ENCODE measurements at places on chromosomes 16 and 17.

DNA sequence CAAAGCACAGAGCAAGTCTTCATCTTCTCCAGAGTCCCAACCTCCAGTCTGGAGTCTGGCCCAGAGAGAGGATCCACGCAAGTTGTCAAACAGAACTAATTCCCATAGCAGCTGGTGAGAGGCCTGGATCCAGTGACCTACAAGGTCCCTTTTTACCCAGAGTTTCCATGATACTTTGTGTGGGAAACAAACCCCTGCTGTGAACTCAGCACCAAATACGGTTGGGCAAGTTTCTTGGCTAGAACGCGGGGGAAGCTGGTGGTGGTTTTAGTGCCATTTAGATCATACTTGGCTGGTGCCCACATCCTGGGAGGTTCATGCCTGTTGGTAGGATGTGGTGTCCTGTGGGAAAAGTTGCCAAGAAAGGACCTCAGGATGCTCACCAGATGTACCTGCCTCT is 18.1 kb downstream of the TMC7 start:
- DNase-seq = no peak

- no peak for DNase-seq
Observed at GRCh38 chr17:8292639-8293395, 2.4 kb downstream of the SLC25A35 start.

DNA sequence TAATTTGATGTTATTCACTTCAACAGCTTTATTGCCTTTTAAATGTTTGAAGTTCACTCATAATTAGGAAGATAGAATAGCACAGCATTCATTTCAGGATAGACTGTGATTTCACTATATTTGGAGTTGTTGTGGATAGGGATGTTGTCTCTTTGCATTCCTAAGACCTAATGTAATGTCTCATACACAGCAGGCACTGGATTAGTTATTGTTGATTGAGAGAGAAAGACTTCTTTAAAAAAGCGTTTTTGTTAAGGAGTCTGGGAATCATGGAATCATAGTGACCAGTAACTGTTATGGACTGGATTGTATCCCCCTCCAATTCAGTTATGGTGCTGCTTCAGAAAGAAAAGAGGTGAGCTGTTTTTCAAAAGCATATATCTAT is 122.0 kb downstream of the USP22 start:
- no peak for DNase-seq

DNA sequence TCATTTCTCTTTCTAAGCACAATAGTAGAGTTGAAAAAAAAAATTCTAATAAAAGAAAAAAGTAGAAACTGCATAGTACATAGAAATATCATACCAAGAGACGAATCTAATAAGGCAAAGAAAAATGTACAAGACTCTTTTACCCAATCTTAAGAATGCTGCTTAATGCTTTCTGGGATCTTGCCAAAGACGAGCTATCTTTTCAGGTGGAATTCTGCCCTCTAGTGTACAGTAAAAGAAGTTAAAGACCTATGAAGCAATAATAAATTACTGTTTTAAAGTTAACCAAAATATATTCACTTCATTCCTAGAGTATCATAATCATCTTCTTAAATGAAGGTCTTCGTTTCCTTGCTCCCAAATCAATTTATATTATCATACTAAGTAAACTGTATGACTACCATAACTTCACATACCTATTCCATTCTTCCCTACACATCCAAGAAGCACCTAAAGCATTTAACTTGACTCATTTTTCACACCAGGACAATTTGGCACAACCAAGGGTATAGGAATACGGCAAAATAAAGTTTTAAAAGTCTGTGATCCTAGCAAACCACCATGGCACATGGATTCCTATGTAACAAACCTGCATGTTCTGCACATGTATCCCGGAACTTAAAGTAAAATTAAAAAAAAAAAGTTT is 47.7 kb downstream of the CFDP1 start:
- no peak for DNase-seq

DNA sequence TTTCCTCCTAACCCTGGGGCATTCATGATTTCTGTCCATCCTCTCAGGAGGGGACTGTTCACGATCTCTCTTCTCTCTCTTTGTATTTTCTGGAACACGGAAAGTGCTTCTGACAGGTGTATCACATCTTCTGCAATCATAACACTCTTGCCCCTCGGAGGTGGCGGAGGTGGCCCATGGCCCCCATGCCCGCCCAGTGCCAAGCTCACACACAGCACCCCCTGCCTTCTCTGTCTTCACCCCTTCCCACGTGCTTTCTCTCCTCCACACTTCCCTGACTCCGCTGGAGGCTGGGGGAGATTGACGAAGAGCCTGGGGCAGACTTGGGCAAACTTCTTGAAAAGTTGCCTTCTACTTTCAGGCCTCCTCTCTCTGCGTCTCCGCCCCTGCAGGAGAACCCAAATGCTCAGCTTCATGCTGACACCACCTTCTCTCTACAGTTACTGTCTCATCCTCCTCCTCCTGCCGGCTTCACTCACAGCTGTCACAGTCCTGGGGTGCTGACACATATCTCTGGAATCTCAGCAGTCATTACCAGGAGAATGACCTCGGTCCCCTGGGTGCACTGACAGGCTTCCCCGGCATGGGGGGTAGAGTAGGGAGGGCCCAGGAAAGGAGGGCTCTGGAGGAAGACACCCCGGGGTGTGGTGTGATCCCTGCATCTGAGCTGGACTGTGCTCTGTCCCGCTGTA is 127.1 kb downstream of the ENGASE start:
- DNase-seq = no peak

DNA sequence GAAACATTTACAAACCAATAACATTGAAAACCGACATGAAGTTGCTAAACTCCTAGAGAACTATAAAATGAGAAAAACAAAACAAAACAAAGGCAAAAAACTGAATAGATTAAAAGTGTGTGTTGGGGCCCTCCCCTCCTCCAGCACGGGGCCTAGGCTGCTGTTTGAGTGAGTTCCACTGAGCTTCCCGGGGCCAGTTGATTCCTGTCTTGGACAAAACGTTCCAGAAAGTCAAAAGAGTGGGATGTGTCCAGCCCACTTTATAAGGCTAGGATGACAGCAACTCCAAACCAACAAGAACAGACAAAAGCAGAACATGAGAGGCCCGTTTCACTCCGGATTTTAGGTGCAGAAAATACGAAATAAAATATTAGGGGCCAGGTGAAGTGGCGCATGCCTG is 11.6 kb upstream of the CSNK1D start:
- DNase-seq = no peak

- DNase-seq = no peak
Observed at GRCh38 chr16:29744541-29745101, 1.2 kb downstream of the C16orf54 start.

GRCh38 chr16:88065747-88066142 is 114.5 kb downstream of the BANP start:
- no peak for DNase-seq

- no peak for DNase-seq
Observed at GRCh38 chr17:44878627-44879221, 20.5 kb downstream of the EFTUD2 start.

DNA sequence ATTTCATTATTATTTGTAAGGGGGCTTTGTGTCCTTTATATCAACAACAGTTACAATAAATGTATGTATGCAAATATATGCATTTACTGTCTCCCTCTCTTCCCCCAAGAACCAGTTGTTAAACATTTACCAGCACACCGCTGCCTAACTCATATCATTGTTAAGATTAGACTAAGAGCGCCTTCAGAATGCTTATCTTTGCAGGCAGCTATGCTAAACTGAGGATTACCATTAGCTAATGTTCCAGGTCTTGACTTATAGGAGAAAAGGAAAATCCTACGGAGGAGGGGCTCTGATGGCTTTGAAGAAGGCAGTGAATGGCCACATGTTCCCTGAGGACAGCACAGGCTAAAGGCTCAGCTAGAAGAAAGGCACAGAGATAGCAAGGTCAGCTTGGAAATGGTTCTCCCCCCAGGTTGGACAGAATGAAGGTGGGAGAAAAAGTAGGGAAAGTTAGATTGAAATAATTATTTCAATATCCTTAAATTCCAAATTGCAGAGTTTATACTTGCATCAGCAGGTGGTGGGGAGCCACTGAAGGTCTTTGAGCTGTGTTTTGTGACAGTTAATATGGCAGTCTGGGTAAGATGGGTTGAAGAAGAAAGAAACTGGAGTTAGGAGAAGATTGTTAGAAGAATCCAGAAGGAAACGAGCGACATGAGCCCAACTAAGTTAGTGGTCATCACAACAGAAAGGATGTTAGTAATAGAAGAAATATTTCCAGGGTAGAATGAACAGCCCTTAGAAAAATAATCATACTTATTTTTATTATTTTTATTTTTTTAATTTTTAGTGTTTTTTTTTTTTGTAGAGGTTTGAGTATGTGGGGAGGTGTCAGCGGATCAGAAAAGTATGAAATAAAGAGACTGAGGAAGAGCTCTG is 87.0 kb upstream of the MAF start:
- no peak for DNase-seq

- DNase-seq = no peak
Observed at GRCh38 chr16:28495795-28496749, 1.6 kb downstream of the APOBR start.

- no peak for DNase-seq
Observed at GRCh38 chr17:3968886-3969524, 4.8 kb upstream of the ATP2A3 start.

GRCh38 chr17:7477392-7478275 is 1.8 kb downstream of the ZBTB4 start:
- DNase-seq = peak; percentile 59

- no peak for DNase-seq
Observed at GRCh38 chr17:28533091-28533807, 19.2 kb downstream of the UNC119 start.

- DNase-seq = no peak
Observed at GRCh38 chr16:81623365-81624102, 155.6 kb upstream of the PLCG2 start.

- no peak for DNase-seq
Observed at GRCh38 chr17:4551141-4551540, 4.0 kb downstream of the MYBBP1A start.

- no peak for DNase-seq
Observed at GRCh38 chr16:65500007-65500406, 378.1 kb upstream of the CDH11 start.

- no peak for DNase-seq
Observed at GRCh38 chr17:79690988-79691836, 39.5 kb upstream of the ENPP7 start.

GRCh38 chr16:78903843-78904242 is 696.7 kb downstream of the MAF start:
- no peak for DNase-seq

DNA sequence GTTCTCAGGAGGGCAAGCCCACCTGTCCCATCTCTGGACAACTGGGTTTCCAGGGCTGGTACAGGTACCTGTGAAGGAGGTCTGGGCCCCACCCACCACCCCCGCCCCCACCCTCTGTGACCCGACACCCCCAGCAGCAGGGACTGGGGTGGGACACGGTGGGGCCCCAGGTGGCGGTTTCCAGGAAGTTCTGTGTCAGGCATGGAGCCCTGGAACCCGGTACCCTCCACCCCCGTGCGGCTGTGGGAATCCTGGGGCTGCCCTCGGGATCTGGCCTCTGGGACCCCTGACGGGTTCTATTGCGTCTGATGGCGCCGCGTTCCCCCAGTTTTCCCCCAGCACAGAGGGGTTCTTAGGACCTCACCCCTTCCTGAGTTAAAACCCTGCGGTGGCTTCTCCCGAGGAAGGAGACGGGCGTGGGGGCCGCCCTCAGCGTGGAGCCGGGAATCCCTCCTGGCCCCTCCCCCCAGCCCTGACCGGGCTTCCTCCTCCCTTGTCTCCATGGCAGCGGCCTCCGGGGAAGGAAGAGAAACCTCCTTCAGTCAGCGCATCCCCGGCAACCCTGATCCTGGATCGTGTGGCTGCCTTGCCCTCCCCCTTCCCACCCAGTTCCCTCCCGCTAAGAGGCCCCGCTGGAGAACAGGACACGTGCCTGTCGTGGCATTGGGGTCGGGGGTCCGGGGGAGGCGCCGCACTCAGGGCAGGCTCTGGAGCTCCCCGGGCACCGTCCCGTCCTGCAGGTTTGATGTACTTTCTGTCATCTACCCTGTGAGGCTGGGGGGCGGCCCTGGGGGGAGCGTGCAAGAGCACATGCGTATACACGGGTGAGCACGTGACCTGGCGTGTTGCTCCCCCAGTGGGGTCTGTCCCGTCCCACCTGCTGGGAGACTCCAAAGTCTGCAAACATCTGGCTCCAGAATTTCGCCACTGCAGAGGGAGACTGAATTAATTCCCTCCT is 30.3 kb downstream of the CACNA1H start:
- DNase-seq = peak; percentile 66

GRCh38 chr17:68718465-68718864 is 117.3 kb upstream of the FAM20A start:
- no peak for DNase-seq
